ENCODE measurements at places on chromosomes 6 and 20.
A peak's percentile ranks its signal among the peaks of the same experiment; 100 is the strongest.

- no peak overlapping the region for H3K4me3 ChIP-seq
- H3K36me3 ChIP-seq = no peaks in the 10 kb centered on the region
- no peak overlapping the region for H3K27ac ChIP-seq
- no peaks in the 10 kb centered on the region for H3K27me3 ChIP-seq
- no peaks in the 10 kb centered on the region for H3K4me1 ChIP-seq
- no peak for DNase-seq
Observed at GRCh38 chr6:120348926-120349325, 985.4 kb downstream of the TBC1D32 start.

GRCh38 chr6:99613409-99613704, 6.7 kb downstream of the PRDM13 start:
- H3K27me3 ChIP-seq = peaks cover 82% of the 10 kb centered on the region
- no peak for DNase-seq
- peaks cover 7% of the 10 kb centered on the region for H3K4me1 ChIP-seq
- H3K4me3 ChIP-seq = peak overlapping the region; percentile 60
- H3K27ac ChIP-seq = no peak overlapping the region

GRCh38 chr6:30870546-30870945, 13.8 kb upstream of the DDR1 start:
- H3K4me3 ChIP-seq = no peak overlapping the region
- H3K4me1 ChIP-seq = peaks cover 12% of the 10 kb centered on the region
- H3K36me3 ChIP-seq = peaks cover 15% of the 10 kb centered on the region
- no peak overlapping the region for H3K27ac ChIP-seq

DNA sequence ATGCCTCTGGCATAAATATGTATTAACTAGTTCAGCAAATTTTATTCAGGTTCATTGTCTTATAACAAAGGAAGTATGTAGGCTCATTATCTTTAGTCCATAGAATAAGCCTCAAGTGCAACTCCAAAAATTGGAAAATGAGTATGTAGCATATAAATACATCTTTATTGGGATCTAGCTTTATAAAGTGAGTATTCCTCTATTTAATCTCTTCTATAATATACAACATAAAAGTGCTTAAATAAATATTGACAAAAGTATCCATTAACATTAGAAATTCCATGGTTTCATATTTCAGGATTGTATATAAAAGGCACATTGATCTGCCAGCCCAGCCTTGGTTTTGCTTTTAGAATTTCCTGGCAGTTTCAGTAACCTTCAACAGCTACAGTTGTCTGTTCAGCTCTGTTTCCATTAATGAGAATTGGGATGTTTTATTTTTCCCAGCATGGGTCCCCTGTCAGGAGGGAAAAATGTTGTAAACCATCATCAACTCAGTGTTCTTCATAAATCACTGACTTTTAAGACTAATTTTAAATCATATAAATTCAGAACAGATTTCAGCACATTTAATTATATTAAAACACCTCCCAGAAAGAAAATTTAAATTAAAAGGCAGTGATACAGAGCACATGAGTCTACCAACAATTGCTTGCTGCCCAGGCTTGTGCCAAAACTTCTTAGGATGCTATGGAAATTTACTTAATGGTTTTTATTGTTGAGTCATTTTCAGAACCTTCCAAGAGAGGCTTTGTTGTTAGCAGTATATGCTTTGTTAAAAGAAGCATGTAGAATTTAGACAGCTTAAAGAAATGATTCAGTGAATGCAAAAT, 119.7 kb downstream of the ADGRG6 start:
- H3K27me3 ChIP-seq = no peaks in the 10 kb centered on the region
- H3K4me3 ChIP-seq = no peak overlapping the region
- H3K4me1 ChIP-seq = peaks cover 33% of the 10 kb centered on the region
- H3K27ac ChIP-seq = no peak overlapping the region
- no peaks in the 10 kb centered on the region for H3K36me3 ChIP-seq
- no peak for DNase-seq

DNA sequence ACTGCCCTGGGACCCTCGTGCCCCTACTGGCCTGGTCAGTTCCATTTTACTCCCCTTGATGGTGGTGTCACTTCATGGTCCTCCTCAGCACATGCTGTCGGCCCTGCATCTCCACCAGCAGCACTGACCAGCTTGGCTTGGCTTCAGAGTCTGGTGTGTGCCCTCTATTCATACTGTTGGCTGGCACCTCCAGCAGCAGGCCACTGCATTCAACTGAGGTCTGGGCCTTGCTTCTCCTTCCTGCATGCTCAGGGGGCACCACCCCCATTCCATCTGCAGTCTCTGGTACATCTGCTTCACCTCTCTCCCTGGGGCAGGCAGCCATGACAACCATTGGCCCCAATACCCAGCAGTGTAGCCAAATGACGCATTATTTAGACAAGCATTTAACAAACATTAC, 155.9 kb downstream of the SLC24A3 start:
- H3K36me3 ChIP-seq = no peaks in the 10 kb centered on the region
- no peaks in the 10 kb centered on the region for H3K4me1 ChIP-seq
- H3K27me3 ChIP-seq = no peaks in the 10 kb centered on the region
- DNase-seq = no peak
- H3K27ac ChIP-seq = no peak overlapping the region

GRCh38 chr6:21871831-21872230, 278.3 kb downstream of the SOX4 start:
- H3K27ac ChIP-seq = no peak overlapping the region
- no peak for DNase-seq
- no peaks in the 10 kb centered on the region for H3K27me3 ChIP-seq
- no peaks in the 10 kb centered on the region for H3K36me3 ChIP-seq
- H3K4me3 ChIP-seq = no peak overlapping the region

Data from chondrocyte (in vitro differentiated cells).